ENCODE measurements at places on chromosomes 1 and 21. TPM values are rescaled to one million over a fixed set of nuclear protein-coding genes. Genes with fewer than 3 reads are reported as not detected.
A peak's percentile ranks its signal among the peaks of the same experiment; 100 is the strongest.

DNA sequence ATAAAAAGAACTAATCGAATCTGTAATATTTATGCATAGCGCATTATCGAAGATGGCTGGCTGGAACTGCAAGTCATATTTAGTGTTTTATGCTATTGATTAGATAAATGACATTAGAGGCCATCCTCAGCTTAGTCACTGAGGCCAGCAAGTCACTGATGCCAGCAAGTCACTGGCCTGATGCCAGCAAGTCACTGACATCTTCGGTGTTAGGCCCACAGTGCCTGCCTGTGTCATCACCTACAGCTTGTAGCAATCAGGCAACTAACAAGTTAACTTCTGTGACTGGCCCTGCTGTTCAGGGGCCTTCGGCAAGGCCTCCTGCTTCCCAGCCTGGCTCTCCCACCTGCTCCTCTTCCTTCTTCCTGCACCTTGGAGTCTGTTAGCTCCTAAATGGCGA is 65.6 kb upstream of the SCCPDH start:
- no peak for ATAC-seq

- ATAC-seq = no peak
Observed at GRCh38 chr1:98410082-98410481, 251.4 kb upstream of the SNX7 start.

The OR2L5 gene
- 0.09 TPM for total RNA-seq

DNA sequence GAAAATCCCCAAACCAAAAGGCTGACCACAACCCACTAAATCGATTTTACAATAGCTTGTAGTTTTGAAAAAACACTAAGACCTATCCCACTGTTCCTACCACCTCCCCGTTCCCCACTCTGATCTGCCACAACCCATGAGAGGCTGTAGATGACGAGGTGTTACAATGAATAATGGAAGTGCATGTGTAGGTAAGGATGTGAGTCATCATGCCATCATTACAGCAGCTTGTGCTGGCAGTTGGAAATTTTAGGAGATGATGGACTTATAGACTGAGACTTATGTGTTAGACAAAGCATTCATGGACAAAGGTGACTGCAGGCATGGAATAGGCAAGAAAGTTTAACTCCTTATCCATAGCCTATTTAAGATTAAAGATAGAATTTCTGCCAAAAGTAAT is 184.7 kb upstream of the CACYBP start:
- ATAC-seq = peak; percentile 96

The PADI3 gene
- not detected for total RNA-seq

DNA sequence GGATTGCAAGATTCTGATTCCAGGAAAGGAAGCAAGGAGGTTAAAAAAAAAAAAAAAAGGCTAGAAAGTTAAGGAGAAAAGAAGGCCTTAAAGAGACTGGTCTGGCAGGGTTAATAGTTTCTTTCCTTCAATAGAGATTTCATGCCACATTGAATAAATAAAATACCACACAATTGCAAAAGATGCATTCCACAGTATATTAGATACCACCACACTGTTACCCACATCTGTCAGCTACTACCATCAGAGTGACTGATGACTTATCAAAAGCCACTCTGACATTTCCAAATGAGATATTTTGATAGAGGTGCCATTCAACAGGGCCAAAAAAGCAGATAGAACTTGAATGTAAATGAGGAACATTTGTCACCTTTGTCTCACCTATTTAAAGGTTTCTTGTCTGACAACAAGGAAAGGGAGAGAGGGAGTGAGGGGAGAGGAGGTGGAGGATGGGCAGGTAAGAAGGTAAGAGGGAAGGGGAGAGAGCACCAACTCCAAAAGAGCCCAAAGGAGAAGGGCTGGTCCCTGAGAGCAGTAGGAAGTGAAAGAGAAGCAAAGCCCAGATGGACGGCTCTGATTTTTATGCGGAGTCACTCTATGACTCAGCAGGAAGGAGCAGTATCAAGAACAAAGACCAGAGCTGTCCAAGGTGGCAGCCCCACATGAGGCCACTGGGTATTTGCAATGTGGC is 38.3 kb downstream of the LRRN2 start:
- ATAC-seq = peak; percentile 26

DNA sequence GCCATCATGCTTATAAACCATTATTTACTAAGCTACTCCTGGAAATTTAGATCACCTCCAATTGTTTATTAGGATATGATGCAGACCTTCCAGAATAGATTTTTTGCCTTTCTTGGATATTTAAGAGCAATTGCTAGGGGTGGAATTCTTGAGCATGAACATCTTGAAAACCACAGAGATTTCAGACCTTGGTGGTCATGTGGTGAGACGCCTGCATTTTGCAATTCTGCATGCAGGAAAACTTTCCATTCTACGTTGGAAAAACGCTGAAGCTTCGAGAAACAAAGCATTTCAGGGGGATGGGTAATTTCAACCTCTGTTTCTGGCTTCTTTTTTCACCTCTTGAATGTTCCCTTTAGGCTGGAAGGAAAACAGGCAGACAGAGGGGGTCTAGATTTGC is 596.3 kb downstream of the KIF26B start:
- ATAC-seq = no peak

DNA sequence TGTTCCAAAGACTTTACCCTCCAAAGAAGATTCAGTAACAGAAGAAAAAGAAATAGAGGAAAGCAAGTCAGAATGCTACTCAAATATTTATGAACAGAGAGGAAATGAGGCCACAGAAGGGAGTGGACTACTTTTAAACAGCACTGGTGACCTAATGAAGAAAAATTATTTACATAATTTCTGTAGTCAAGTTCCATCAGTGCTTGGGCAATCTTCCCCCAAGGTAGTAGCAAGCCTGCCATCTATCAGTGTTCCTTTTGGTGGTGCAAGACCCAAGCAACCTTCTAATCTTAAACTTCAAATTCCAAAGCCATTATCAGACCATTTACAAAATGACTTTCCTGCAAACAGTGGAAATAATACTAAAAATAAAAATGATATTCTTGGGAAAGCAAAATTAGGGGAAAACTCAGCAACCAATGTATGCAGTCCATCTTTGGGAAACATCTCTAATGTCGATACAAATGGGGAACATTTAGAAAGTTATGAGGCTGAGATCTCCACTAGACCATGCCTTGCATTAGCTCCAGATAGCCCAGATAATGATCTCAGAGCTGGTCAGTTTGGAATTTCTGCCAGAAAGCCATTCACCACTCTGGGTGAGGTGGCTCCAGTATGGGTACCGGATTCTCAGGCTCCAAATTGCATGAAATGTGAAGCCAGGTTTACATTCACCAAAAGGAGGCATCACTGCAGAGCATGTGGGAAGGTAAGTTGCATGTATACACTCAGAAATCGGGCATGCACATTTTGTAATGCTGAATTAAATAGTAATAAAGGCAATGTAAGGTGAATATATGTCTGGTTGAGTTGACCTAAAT is 97.2 kb downstream of the ZFYVE9 start:
- ATAC-seq = no peak

- ATAC-seq = peak; percentile 20
Observed at GRCh38 chr1:168407832-168408538, 127.3 kb downstream of the TBX19 start.

GRCh38 chr1:156926175-156926574 is 5.7 kb downstream of the LRRC71 start:
- peak; percentile 81 for ATAC-seq

DNA sequence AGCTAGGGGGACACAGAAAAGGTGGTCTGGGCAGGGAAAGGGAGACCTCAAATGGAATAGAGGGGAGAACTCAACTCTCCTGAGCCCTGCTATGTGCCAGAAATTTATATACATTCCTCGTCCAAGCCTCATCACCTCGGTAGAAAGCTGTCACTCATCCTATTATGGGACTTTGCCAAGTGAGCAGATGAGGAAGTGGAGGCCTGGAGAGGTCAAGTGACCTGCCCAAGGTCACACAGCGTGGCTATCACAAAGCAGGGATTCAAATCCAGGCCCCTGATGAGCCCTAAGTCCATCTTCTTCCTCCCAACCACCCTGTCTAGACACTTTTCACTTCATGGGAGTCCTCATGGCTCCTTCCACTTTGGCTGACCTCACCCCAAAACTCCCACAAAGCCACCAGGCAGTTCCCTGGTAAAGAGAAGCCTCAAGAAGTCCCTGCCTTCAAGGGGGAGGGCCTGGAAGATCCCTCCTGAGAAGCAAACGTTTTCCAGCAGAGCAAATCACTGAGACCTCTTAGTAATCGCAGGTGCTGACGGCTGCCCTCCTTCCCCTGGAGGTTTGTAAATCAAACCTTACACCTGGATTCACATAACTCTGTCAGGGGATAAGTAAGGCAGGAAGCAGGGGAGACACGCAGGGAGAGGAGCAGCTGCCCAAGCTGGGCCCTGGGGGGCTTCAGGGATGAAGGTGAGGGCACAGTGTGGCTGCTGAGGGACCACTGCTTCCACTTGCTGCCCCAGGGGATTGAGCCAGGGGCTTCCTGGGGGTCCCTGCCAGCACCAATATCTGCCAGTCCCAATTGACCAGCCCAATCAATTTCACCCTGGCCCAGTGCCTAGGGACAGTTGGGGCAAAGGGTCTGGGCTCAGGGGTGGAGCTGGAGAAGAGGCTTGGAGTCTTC is 351.2 kb downstream of the MATN1 start:
- no peak for ATAC-seq

The GIPC2 gene
- 0.35 TPM for total RNA-seq

DNA sequence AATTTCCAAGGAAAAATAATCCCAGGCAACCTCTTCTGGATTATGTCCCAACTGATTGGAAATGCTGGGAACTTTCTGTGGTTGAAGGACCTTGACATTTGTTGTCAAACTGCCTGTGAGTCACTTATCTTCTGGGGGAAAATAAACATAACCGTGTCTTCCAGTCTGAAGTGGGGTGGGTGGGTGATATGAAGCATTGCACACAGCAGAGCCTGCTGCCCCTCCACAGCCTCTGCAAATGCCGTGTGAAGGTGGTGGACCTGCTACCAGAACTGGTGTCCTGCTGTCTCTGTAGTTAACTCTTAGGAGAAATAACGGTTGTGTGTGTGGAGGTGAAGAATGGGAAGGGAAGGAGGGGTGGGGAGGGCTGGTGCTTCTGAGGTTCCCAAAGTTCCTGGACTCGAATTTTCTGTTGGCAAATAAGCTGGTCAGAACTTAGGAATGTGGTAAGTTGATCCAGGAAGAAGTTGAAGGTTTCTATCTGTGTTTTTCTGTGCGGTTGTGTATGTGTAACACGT is 23.2 kb downstream of the GALNT2 start:
- ATAC-seq = no peak

- peak; percentile 59 for ATAC-seq
Observed at GRCh38 chr1:92536980-92537884, 50.5 kb upstream of the GFI1 start.

The PALMD gene
- not detected for total RNA-seq

- no peak for ATAC-seq
Observed at GRCh38 chr1:17957588-17958267, 149.9 kb upstream of the IGSF21 start.

DNA sequence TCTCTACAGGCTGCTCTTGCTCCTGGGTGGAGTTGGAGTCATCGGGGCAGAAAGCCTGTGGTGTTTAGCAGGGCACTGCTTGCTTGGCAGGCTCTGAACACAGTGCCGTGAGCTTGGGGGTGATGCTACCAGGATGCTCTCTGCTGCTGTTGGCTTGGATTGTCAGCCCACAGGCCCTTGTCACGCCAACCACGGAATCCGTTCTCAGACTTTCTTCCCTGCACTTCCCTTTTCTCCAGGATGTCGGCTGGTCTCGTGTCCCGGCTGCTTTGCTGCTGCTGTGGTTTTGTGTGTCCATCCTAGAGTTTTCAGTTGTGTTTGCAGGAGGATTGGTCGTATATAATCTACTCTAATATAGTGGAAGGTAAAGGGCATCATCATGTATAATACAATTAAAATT is 44.4 kb upstream of the TTC34 start:
- no peak for ATAC-seq

GRCh38 chr1:110138956-110139355 is 11.3 kb upstream of the SLC6A17 start:
- ATAC-seq = no peak

DNA sequence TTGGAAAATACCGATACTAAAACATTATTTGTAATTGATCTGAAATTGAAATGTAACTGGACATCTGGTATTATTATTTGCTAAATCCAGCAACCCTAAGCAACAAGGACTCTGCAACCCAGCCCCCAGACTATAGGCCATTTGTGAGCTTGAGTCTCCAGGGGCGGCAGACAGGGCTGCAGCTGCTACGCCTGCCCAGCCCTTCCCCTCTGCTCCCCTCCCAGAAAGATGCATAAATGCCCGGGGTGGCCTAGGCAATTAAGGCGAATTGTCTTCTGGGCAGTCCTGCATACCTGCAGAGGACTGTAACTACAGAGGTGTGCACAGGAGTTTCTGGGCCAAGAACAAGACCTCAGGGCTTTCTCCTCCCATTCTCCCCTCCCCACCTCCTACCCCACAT is 41.2 kb upstream of the LBR start:
- no peak for ATAC-seq

The HEATR1 gene
- total RNA-seq = 37.8 TPM

- no peak for ATAC-seq
Observed at GRCh38 chr1:14183329-14183728, 415.2 kb upstream of the KAZN start.

DNA sequence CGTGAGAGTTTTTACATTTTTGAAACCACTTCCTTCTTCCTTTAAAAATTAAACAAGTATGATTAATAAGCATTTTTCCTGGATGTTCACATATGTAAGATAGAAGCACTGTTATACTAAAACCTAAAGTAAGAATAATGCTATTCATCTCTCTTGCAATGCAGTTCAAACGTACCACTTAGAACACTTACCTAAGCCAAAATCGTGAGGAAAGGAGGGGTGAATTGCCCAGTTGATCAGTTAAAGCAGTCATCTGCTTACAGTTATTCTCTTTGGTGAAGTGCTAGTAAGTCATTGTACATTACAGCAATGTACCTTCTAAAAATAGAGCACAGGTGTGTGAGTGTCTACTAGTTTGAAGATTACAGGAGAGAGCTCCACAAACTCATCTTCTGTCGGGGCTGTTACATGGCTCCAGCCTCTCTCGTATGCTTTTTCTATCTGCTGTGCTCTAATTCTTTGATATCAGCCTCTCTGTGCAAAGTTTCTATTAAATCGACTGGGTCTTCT is 3.4 kb downstream of the NCAM2 start:
- no peak for ATAC-seq

GRCh38 chr1:28893403-28894102 is 20.8 kb upstream of the EPB41 start:
- peak; percentile 29 for ATAC-seq

DNA sequence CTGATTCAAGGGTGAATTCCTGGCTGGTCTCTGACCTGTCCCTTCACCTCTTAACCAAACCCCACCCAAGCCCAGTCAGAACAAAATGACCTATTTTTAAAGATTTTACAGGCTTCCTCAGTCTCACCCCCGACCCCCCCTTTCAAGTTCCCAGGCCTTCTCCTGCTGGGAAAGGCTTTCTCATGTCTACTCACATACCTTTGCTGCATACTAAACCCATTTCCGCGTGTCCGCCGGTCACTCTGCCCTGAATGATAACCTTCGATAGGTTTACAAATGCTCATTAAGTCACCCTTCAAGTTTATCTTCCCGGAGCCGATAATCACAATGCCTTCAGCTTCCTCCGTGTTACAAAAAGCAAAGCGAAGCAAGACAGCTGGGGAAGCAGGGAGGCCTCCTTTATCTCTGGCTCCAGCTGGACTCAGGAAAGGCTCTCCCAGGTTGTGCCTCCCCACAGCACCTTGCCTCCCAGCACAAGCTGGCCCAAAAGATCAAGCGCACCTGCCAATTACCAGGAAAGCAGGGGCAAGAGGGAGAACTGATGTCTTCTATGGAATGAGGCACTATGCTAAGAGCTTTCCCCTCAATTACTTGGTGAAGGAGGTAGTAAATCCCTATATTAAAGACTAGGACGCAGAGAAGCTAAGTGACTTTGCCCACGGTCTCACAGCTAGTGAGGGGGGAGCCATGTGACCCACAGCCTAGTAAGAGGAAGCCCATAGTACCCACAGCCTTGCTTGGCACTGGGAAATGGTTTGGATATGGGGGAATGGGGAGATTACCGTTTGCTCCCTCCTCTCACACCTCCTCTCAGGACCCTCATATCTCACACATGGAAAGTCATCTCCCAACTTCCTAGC is 15.9 kb downstream of the SMIM12 start:
- no peak for ATAC-seq

All from activated T-helper 17 cell treated with anti-CD3 and anti-CD28 coated beads, Interleukin-2, amount 50 U/mL, for 72 hours (primary cell).